CD4-positive, alpha-beta T cell (primary cell): ENCODE measurements at places on chromosomes 5 and 9.

- DNase-seq = peak; percentile 76
Observed at GRCh38 chr9:136978073-136978864, 965 bp downstream of the PTGDS start.

DNA sequence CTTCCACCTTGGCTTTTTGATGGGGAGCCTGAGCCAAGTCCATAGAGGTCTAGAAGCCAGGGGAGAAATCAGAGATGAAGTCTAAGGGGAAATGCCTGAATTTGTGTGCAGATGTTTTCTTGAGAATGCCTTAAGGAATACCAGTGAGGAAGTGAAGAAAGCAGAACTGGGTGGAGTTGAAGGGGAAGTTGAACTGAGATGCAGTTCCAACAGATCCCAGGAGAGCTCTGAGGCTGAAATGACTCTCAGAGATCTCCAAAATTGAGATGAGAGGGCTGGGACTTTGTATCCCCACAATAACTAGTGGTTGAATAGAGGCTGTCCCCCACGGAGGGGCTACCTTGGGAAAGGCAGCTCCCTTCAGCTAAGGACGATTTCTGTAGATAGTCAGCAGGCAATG lies 197.1 kb downstream of the ZNF462 start:
- no peak for DNase-seq

DNA sequence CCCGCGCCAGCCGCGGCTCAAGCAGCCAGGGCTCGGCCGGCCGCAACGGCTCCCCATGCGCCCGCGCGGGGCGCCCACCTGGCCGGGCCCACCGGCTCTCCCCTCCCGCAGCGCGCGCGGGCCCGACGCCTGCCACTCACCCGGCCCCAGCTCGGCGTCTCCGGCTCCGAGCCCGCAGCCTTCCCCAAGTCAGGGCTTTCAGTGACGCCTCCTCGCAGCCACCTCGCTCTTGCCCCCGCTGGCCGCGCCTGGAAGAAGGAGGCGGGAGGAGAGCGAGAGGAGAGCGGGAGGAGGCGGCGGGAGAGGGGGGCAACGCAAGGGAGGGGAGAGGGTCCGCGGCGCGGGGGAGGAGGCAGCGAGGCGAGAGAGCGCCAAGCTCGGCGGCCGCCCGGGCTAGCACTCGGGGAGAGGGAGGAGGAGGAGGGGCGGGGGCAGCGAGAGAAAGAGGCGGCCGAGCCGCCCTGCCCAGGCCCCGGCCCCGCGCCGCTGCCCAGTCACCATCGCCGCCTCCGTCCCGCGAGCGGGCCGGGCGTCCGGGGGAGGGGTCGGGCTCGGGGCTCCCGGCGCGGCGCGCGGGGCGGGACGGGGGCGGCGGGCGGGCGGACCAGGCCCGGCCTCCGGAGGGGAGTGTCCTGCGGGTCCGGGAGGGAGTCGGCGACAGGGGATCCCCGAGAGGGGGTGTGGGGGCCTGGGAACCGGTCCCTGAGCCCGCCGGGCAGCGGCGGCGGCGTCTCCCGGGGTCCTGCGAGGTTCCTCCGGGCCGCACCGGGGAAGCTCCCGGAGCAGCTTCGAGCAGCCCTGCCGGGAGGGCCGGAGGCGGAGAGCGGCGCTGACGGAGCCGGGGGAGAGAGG lies at the start of gene LHFPL2:
Gene LHFPL2 (minus strand): TSS at position 414 of the 852 bp plus-strand sequence. CDS start 138,559 bp downstream, outside the sequence.
- no peak for DNase-seq

GRCh38 chr9:97502222-97502983 lies 937 bp downstream of the TMOD1 start:
- DNase-seq = no peak

DNA sequence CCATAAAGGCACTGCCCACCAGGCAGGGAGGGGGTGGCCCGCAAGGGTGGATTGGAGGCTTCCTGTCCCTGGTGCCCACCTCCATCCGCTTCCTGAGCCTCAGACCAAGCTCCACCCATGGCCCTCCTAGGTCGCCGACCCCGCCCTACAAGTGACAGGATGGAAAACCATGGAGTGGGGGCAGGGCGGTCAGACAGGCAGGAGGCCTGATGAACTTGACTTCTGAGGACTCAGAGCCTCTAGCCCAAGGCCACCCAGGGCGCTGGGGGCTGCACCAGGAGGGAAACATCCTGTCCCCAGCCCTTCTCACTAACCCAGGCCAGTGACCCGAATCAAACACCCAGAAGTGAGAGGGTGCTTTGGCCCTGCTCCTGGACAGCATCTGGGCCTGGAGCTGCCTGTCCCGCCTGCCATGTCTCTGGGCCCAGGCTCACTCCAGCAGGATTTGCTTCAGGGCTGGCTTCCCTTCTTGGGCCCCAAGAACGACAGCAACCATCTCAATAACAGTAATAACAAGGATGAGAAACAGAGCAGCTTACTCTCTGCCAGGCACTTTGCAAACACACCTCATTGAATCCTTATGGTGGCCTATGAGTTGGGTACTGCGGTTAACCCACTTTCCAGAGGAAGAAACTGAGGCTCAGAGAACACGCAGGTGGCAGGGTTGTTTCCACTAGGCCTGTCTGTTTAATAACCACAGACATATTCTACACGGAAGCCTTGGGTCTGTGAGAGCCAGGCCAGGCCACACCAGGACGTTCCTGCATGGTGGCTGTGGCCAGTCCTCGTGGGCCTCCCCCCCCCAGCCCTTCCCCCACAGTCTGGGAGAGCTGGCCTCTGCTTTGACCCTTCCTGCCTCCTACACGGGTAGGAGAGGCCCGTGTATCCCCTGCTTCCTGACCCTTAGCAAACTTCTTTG lies 4.4 kb upstream of the ST6GALNAC6 start:
- peak; percentile 58 for DNase-seq

DNA sequence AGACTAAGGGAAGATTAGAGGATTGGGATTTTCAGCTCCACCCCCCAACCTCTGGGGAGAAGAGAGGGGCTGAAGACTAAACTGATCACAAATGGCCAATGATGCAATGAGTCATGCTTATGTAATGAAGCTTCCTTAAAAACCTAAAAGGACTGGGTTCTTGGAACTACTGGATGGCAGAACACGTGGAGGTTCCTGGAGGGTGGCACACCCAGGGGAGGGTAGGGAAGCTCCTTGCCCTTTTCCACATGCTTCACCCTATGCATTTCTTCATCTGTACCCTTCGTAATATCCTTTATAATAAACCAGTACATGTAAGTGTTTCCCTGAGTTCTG lies 48.6 kb downstream of the ARHGEF28 start:
- DNase-seq = no peak

DNA sequence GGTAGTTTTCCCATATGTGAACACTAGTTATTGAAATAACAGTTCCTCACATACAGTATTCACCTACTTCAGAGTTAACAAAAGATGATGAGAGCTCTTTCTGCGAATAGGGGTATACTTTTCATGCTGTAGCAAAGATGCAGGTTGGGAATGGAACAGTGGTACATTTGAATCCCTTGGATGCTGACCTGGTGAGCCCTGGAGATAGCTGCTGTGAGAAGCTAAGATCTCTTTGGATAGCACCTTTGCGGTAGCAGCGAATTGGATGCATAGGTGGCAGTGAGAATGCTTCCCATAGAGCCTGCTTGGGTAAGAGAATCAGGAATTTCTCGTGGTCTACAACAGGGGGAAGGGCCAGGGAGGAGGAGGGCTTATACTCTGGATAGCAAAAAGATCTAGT lies 61.2 kb downstream of the NUP214 start:
- DNase-seq = no peak

DNA sequence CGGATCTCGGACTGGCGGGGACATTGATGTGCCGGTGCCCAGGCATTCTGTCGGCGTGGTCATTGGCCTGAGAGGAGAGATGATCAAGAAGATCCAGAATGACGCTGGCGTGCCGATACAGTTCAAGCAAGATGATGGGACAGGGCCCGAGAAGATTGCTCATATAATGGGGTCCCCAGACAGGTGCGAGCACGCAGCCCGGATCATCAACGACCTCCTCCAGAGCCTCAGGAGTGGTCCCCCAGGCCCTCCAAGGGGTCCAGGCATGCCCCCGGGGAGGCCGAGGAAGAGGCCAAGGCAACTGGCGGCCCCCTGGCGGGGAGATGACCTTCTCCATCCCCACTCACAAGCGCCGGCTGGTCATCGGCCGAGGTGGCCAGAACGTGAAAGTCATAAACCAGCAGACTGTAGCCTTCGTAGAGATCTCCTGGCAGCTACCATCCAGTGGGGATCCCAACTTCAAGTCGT lies 106.5 kb upstream of the MTAP start:
- no peak for DNase-seq
